ENCODE measurements at places on chromosomes 11 and 22.

DNA sequence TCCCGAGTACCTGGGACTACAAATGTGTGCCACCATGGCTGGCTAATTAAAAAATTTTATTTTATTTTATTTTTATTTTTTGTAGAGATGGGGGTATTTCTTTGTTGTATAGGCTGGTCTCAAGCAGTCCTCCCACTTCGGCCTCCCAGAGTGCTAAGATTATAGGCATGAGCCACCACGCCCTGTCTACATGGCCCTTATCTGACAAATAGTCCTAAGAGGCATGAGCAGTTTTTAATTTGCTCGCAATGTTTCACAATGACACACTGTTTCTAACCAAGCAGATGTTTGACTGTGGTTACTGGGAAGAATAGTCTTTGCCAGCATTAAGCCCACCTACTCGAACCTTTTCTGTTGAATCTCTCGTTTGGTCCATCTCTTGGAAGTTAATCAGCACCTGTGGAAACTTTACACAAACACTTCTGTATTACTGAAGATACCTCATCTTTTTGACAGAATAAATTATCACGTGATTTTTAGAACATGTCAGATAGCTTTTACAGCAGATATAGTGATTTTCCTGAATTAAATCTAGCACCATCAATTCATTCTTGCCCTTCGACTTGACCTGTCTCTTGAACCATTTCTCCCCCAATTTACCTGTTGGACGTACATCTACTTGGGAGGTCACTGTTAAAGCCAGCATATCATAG lies 71.4 kb downstream of the MTMR3 start:
- DNase-seq, result no peak

GRCh38 chr11:75497788-75498409 lies 27.8 kb downstream of the GDPD5 start:
- no peak for DNase-seq

DNA sequence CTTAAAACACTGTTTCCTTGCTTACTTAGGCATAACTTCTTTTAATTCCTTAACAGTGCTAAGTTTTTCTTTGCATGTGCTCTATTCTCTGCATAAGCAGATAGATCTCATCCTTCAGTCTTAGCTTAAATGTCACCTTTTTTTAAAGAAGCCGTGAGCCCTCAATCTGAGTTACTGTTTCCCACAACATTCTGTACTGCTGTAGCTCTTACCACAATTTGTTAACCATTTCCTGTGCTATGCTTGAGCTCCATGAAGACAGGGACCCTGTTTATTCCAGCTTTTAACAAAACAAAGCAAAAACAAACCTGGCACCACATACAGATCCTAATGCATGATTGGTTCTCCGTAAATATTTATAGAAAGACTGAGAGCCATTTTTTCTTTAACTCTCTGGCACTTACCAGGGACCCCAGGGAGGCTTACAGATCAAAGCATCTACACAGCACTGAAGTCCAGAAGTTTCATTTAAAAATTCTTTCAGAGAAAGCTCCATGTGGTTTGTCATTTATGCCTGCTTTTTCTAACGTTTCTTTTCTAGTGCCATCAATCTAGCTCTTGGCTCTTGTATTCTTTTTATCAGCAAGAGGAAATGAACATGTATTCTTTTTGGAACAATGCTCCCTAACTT lies 74.9 kb downstream of the DYNC2H1 start:
- DNase-seq, result no peak

- no peak for DNase-seq
Observed at GRCh38 chr11:65090628-65091027, 5.4 kb upstream of the VPS51 start.

- no peak for DNase-seq
Observed at GRCh38 chr11:26018336-26018735, 313.6 kb upstream of the ANO3 start.

DNA sequence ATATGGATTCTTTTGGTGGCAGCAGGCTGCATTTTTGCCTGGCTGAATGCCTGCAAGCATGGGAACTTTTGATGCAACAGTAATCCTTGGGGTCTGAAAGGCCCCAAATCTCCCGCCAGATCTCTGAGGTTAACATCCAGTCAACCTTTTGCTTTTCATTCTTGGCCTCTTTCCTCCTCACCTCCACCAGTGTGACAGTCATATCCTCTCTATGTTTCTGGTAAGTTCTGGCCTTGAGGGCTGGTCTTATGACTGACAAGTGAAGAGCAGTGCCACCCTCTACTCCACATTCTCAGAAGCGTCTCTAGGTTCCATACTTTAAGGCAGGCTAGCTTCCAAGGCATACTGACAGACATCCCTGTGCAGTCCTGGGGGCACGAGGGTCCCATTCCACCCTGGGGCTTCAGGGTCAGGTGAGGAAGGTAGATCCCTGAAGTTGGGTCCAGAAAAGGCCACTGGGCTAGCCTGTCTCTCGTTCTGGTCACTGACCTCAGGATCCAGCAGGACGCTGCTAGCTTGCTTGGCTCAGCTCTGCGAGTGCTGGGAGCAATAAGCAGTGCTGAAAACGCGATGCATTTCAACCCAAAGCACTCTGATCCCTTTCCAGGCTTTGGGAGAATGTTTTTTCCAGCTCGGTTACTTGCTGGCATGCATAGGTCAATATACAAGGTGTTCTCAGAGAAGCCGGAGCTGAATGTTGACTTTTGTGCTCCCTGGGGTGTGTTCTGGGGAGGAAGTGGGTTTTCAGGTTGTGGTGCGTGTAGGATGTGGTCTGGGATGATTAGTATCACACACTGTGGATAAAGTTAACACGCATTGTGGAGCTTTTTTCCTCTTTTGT lies 75.2 kb downstream of the PTPRJ start:
- no peak for DNase-seq

GRCh38 chr11:47991894-47992293 lies 11.5 kb downstream of the PTPRJ start:
- DNase-seq, result no peak

GRCh38 chr22:29391546-29391945 lies 3.2 kb upstream of the AP1B1 start:
- no peak for DNase-seq

DNA sequence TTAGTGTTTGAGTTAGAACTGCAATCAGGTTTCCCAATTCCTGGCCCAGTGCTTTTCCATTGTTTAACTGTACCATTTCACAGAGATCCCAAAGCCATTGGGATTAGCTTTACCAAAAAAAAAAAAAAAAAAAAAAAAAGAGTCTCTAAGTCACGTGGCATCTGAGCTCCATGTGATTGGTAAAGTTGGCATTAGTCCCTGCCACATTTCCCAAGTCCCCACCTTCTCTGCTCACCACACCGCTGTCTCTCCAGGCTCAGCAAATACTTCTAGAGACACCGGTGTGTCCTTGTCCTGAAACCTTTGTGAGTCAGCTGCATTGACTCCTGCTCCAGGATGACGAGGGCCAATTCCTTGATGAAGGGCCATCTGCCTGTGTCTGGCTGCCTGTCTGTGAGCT lies 305.3 kb downstream of the KIRREL3 start:
- no peak for DNase-seq

DNA sequence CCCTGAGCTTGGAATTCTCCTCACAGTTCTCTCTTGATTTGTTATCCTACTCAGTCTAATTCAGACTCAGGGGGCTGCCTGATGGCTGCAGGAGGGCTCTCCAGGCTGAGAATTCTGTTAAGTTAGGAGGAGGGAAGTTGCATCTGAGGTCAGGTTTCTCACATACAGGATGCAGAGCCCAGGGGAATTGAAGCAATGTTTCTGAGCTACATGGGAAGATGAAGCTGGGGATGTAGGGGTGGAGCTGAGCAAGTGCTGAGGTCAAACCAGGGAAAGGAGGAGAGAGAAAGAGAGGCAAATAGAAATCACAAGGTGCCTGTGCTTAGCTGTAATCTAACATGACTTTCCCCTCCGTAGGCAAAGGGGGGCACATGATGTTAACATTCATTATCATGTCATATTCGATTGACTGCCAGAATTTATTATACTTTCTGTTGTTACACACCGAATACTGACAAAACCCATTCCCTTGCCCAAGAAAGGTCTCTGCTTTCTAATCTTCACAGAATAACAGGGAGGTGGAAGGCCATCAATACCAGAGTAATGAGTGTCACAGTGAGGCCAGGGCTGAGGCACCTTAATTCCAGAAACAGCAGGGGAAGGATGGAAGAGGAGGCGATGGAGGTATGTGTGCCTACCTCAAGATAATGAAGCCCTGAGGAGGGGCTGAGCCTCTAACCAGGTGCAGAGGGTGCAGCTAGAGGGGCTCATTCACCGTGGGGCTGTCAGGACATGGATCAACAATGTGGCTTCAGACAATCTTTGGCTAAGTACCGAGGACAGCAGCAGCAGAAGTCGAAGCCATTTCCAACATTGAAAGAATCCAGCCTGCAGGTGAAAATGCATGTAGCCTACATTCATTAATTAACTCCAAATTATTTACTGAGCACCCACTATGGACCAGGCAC lies 205.4 kb upstream of the SNX19 start:
- no peak for DNase-seq

DNA sequence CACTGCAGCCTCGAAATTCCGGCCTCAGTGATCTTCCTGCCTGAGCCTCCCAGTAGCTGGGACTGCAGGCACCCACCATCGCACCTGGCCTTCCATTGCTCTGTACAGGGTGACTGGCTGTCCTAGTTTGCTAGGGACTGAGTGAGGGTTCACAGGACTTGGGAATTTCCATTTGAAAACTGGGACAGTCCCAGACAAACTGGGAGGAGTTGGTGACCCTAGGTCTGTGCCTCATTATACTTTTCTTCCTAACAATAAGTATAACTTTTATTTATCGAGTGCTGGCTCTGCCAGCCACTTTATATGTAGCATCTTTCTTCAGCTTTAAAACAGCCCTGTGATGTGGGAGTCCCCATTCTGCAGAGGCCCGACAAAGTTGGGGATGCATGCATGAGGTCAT lies 25.5 kb downstream of the TCP11L1 start:
- DNase-seq, result no peak

GRCh38 chr11:19093976-19094375 lies 23.0 kb upstream of the ZDHHC13 start:
- DNase-seq, result no peak

DNA sequence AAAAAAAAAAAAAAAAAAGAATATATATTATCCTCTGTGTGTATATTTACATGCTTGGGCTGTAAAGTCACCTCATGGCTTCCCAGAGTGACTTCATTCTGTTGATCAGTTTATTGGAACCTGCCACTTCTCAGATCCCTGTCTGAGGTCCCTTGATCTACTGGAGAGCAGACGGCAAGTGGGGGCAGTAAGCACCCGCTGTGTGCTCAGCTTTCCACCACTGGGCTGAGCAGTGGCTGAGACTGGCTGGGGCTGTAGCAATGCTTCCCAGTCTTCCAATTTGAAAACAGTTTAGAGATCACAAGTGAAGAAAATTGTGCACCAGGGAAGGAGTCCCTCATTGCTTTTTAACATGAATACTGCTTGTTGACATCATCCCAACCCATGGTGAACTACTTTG lies 6.9 kb upstream of the RBM4B start:
- DNase-seq, result no peak

- peak; percentile 16 for DNase-seq
Observed at GRCh38 chr11:28086569-28086968, 21.4 kb downstream of the KIF18A start.

DNA sequence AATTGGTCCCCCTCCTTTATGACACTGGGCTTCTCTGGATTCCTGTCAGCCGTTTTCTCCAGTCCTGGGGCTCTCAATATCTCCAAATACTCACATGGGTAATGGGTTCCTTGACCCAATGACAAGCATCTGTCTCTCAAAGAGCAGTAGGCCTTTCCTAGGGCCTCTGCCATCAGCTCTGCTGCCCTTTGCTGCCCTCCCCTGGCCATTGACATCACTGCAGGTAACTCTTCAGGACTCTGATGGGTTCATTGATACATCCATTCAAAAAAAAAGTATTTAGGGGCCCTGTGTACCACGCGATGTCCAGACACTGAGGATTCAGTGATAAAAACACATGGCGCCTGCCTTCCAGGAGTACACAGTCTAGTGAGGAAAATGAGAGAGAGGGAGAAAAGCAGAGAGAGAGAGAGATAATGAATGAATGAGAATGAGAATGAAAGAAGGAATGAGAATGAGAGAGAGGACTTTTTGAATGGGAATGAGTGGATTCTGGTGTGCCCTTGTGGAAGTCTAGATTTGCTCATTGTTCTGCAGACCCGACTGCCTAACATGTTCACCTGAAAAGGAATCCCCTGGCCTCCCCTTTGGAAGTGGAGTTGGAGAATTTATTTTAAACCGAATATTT lies 42.6 kb upstream of the OLFML1 start:
- DNase-seq, result peak; percentile 26

GRCh38 chr11:127996825-127997224 lies 590.5 kb downstream of the ETS1 start:
- DNase-seq, result no peak

DNA sequence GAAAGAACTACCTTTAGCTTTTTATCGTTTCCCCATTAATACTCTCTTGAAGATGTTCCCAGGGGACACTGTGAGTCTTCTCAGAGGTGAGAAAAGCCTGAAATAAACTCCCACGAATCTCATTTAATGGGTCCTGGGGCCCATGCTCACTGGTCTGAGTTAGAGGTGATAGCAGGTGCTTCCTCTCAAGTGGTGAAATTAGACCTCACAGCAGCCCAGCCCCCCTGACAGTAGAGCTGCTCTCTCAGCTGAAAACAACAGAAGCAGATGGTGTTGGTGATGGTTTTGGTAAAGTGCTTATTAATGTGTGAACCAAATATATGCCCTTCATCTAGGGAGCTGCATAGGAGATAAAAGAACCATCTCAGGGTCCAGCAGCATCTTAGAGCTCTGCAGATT lies 76.8 kb upstream of the VPREB1 start:
- DNase-seq, result no peak

DNA sequence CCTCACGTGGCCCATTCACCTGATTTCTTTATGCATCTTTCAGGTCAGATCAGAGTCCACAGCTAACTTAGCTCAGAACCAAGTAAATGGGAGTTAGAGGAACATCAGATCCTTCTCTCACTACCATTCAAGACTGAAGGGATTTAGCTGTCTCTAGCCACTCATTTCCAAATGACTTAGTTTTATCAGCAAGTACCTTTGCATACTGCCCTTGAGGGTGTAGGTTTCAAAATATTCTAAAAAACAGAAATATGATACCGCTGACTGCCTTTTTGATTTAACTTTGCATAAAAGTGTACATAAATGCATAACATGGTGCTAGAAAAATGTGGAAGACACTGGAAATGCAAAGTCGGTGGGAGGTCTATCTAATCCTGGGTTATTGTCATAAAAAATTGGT lies 500.6 kb upstream of the CHORDC1 start:
- DNase-seq, result no peak

DNA sequence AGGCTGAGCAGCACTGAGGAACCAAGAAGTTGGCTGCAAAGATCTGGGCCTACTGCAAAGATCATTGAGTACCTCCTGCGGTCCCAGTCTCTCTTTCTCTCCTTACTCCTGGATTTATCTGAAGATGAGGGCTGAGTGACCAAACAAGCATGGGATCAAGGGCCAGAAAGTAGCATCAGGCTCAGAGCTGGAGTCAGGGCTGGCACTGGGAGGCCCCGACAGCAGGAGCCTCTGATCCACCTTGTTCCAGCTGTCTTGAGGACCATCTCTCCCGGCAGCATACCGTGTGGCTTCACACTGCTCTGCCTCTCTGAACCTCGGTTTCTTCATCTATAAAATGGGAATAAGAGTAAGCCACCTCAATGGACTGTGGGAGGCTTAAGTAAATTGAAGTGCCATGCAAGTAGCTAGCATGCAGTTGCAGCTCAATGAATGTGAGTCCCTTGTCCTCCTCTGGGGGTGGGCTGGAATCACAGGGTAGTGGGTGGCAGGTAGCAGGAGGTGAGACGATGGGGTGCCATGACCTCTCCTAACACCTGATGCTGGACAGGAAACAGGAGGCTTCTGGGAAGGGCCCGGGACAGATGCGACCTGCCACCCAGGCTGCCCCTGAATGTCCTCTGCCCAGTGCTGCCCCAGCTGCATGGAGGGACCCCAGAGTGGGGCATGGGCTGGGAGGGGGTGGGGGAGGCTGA lies 52.5 kb upstream of the PRDM11 start:
- no peak for DNase-seq

Measured in NCI-H226 (cell line).